ENCODE measurements at places on chromosomes 2 and 18.

- DNase-seq = no peak
Measured at GRCh38 chr2:22487541-22487940, 897.4 kb upstream of the KLHL29 start.

DNA sequence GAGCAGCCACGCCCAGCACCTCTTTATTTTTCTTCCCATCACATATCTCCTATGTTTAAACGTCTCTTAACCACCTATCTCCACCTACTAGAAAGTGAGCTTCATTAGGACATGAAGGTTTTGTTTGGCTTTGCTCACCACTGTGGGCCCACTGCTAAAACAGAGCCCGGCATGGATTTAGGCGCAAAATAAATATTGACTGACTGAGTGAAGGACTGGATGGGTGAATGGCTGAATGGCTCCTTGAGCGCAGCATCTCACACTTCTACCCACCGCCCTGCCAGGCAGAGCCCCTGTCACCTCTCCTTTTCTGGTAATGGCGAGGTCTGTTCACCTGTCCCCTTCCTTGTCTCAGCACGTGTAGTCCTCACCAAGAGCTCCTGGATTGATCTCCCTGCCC, 10.1 kb downstream of the CAPG start:
- DNase-seq = no peak

DNA sequence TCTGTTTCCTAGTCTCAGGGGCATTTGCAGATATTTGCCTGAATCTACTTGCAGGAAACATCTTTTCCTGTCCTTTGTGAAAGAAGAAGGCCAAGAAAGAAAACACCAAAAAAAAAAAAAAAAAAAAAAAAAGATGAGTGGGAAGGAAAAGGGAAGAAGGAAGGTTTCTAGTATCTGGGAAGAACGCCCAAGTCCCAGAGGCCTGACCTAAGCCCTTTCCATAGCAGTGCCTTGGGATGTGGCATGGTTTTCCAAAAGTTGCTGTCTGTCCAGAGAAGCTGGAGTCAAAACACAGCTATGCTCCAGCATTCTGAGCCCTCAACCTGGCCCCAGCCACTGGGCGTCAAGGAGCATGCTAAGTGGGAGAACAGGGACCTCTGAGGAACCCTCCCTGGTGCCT, 123.5 kb downstream of the INHBB start:
- DNase-seq = no peak

DNA sequence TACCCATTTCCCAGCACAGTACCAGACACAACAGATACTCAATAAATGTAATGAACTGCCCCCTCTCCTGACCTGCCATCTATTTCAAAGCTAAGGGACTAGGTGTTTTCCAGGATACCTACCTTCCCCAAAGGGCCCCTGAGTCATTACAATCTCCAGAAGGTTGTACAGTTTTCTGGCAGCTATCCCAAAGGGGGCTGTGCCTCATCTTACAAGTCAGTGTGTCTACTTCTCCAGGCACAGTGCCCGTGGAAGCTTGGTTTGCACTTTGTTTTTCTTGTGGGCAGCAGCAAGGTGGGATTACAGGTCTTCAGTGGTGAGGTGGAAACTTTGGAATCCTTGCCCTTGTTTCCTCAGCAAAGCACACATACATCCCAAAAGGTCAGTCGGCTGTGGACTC, 62.8 kb upstream of the CYP26B1 start:
- no peak for DNase-seq

- no peak for DNase-seq
Measured at GRCh38 chr2:59677158-59677557, 876.3 kb downstream of the BCL11A start.
